ENCODE measurements at places on chromosomes 7 and 10.

DNA sequence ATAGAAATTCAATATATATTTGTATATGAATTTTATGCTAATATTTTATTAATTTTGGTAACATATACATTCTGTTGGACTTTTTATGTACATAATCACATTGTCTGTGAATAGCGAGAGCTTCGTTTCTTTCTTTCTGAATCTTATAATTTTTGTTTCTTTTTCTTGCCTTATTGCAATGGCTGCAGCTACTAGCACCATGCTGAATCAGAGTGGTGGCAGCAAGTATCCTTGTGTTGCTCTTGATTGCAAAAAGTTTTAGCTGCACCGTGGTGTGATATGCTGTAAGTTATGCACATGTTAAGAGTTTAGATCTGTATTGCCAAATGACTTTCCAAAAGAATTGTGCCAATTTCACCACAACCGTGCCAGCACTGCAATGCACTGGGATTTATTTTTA lies 32.6 kb downstream of the ELFN1 start:
- DNase-seq, result no peak

DNA sequence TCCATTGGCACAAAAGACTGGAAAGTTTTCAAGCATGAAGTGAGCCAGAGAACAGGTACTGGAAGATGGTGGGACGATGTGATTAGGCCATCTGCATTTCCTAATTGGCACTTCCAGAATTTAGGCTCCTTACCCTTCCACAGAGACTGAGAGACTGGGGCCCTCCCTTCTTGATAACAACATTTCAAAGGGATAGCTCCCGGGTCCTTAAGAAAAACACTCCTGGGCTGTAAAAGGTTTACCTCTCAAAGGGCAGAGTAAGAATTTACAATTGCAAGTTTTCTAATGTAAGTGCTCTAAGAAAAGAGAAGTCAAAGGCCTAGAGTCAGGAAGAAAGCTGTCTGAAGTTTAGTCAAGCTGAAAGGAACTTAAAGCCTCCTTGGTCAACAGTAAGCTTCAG lies 559.5 kb upstream of the C7orf33 start:
- DNase-seq, result no peak

DNA sequence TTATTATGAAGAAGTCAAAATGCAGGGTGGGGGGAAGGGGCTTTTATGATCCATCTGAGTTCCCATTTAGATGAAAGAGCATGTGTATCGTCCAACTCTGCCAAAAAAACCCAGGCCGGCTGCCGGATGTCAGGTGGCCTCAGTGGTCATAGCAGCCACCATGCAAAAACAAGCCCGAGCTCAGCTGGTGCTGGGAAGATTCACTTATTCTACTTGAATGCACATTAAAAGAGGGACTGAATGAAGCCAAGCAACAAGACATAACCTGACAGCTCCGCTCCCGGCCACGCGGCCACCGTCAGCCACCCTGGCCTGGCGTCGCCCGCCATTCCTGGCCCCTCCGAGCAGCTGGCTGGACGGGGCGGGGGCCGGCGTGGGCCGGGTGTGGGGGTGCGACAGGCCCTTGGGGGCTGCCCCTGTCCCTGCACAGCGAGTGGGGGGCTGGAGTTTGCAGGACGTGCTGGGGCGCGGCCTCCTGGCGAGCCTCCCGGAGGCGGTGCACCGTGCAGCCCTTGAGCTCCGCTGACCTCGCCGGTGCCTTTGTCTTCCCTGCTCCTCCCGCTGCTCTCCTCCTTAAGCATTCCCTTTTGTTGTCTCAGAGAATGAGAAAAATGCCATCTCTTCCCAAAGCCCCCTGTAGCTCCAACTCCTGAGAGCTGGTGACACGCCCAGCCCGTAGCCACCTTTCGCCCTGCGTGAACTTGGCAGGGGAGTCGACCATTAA lies 67.8 kb downstream of the EBF3 start:
- no peak for DNase-seq

GRCh38 chr10:74983383-74983782 lies 128.1 kb upstream of the SAMD8 start:
- DNase-seq, result no peak

- no peak for DNase-seq
These were observed 98.1 kb downstream of the MBL2 start for GRCh38 chr10:52674474-52674873.

DNA sequence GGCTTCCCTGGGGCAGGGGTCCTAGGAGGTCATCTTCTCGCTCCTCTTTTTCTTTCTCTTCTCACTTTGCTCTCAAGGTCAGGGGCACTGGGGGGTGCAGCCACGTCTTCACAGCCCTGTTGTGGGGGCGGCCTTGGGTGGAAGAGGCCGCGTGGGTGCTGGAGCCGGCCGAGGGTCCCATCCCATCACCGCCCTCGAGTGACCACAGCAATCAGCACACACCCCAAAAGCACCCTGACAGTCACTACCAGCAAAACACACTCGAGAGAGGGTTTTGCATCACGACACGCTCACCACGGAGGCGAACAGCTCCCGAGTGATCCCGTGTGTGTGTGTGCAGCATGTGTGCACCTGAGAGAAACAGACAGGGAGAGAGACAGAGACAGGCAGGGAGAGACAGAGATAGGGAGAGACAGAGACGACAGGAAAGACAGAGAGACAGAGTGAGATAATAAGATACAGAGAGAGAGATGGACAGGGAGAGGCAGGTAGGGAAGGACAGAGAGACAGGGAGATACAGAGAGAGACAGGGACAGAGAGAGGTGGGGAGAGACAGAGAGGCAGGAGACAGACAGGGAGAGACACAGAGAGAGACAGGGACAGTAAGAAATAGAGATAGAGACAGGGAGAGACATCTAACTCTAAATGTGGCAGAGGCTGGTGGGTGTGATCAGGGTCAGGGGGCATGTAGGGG lies 100.9 kb downstream of the WDR37 start:
- no peak for DNase-seq

GRCh38 chr7:78863281-78863680 lies 590.2 kb downstream of the MAGI2 start:
- DNase-seq, result peak; percentile 1

DNA sequence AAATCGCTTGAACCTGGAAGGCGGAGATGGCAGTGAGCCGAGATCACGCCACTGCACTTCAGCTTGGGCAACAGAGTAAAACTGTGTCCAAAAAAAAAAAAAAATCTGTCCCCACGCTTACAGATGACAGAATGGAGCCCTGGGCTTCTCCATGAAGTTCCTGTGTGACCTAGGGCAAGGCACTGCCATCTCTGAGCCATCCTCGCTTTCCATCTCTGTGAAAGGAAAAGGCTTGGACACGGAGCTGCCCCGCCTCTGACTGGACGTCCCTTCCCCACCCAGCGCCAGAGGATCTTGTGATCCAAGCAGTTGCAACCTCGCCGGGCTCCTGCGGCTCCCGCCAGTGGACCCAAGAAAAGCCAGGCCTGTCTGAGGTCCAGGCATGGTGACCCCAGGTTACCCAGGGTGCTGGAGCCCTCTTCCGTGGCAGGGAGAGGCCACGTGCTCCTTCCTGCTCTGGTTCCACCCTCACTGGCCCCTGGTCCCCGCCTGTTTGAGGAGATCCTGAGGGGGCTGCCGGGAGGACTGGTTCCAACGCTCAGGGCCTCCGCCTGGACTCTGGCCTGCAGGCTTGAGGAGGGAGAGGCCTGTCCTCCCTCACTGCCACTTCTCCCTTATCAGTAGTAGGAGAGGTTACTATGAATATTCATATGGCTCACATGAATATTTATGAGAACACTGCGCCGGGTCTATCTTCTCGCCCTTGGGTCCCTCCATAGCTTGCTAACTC lies 25.6 kb upstream of the ELFN1 start:
- no peak for DNase-seq

- peak; percentile 21 for DNase-seq
These were observed 246.7 kb downstream of the ETV1 start for GRCh38 chr7:13742811-13743210.

- no peak for DNase-seq
These were observed 37.6 kb downstream of the AKR1C4 start for GRCh38 chr10:5234106-5234860.

DNA sequence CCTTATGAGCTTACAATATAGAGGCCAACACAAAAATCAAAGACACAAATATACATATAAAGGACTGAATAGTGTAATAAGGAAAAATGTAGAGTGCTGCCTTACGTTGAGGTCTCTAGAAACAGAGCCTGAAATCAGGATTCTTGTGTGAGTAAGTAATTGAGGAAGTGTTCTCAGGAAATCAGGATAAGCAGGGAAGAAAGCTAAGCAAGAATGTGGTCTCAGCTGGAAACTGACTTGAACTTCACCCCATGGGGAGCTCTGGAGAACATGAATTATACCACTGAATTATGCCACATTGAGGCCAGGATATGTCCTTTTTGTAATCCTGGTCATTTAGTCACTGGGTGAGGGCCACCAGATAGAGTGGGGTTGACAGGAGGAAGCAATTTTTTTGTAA lies 191.9 kb downstream of the ETV1 start:
- DNase-seq, result no peak

GRCh38 chr7:22681852-22682657 lies 44.9 kb upstream of the IL6 start:
- no peak for DNase-seq

- DNase-seq, result peak; percentile 33
These were observed 1.8 kb downstream of the TNRC18 start for GRCh38 chr7:5421714-5422395.

DNA sequence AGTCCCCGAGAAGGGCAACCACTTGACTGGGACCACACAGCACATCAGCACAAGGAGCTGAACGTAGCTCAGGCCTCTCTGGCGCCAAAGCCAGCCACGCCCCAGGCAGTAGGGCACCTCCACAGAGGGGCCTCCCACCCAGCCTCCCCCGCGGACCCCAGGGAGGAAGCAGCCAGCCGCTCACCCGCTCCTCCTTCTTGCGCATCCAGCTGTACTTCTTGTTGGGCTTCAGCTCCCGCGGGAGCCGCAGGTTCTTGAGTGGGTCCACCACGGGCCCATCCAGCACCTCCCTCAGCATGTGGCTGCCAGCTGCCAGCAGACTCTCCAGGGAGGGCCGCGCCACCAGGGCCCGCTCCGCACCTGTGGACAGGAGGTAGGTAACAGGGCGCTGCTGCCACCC lies 61.2 kb downstream of the TNRC18 start:
- no peak for DNase-seq

GRCh38 chr7:36198854-36199266 lies 45.8 kb downstream of the EEPD1 start:
- no peak for DNase-seq

GRCh38 chr10:50579491-50580261 lies 44.1 kb downstream of the SGMS1 start:
- DNase-seq, result no peak

DNA sequence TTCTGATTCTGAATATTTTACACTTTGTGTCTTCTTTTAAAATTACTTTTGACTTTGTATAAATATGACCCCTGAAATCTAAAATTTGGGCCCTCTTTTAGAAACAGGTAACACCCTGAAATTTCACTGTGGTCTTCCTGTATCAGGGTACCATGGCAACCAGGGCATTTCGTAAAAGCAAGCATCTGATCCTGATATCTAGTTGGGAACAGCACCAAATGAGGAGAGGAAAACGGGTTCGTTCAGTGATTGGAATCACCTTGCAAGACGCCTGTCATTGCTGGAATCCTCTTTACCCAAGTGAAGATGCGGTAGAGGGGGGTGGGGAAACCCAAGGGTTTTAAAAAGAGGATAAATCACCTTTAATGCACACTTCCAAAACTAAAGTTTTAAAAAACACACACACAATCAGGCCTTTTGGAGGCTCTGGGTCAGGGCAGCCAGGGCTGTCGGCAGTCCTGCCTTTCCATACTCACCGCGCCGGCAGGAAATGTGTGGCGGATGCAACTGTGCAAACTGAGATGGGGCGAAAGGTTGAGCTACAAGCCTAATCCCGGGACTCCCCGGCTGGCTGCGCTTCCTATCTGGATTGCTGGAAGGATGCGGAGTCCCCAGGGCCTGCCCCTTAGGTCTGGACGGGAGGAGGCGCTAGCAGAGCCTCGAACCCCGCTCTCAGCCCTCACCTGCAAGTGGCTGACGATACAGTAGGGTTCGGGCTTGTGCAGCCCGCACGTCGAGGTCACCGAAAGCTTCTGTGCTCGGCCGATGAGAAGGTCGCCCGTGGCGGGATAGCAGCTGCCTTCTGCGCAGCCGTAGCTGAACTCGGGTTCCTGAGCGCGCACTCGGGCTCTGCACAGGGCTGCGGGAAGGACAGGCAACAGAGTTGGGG lies 1.8 kb downstream of the LAMB1 start:
- DNase-seq, result peak; percentile 49

GRCh38 chr10:95328013-95328412 lies 37.2 kb upstream of the PDLIM1 start:
- DNase-seq, result no peak

- no peak for DNase-seq
These were observed 802.2 kb upstream of the POM121L12 start for GRCh38 chr7:52233248-52233647.

GRCh38 chr7:129607471-129608120 lies 3.9 kb upstream of the NRF1 start:
- DNase-seq, result peak; percentile 32

DNA sequence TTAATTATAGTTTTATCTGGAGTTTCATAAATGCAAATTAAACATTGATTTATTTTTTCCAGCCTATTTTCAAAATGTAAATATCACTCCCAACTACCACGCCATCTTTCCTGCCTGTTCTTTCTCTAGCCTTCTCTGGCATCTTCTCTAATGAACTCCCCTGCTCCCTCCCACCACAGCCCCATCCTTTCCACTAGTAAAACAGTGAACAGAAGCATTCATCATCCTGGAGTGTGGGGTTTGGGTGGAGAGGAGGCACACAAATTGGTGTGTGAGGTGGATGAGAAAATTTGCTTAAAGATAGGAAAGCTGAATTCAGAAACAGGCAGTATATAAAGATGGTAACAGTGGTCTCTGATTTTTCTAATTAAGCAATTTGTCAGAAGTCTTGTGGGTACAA lies 479.4 kb downstream of the ARL4A start:
- no peak for DNase-seq

DNA sequence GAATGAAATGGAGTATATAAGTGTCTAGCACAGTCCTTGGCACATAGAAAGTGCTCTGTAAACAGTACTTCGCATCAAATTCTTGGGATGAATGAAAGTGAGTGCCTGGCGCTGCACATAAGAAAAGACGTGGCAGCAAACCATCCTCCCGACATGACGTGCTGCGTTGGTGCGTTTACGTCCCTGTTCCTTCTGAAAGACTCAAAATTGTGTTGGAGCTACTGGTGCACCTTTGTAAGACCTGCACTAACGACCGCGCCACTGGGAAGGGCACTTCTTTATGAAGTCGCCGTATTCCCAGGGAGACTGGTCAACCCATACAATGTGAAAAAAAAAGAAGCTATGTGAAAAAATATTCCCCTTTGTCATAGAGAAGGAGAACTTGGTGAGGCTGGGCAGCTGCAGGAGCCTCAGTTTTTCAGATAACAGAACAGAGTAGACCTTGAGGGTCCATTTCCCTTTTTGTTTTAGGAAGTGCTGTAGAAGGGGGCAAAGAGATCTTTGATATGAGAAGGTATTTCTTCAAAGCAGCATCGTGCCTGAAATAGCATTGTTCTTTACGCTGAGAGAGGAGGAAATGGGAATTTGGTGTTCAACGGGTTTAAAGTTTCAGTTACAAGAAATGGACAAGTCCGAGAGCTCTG lies 91.7 kb downstream of the PTPRE start:
- DNase-seq, result no peak

GRCh38 chr10:62249957-62250356 lies 18.7 kb downstream of the RTKN2 start:
- DNase-seq, result no peak

Data from nephron progenitor cell (in vitro differentiated cells).